ENCODE measurements at places on chromosomes 6 and 20.

DNA sequence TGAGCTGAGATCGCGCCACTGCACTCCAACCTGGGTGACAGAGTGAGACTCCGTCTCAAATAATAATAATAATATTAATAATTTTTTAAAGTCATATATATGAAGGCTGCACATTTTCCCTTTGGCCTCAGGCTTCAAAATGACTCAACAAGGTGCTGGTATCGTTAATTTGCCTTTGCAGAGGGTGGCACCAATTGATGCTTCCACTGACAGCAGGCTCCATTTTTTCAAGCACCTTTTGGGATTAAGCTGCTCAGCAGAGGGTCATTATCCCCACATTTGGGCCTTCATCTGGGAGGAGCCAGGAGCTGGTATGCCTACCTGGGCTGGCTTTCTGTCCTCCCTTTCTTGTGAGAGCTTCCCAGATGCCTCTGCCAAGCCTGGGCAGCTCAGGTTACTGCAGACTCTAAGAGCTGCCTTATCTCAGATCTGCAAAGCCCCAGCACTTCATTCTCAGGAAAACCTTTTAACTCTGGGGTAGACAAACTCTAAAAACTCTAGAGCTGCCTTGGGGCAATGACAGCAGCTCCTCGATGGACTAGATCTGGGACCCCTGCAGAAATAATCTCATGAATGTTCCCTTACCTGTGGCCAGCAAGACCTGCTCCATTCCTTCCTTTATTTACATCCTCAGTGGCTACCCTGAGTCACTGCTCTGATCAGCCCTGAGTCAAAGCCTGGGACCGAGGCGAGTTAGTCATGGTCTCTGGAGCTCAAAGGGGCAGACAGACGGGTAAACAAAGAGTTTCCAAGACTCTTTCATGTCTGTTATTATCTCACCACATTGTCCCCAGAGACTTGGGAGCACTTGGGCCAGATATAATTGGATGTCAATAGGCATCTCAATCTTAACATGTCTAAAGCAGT is 80.0 kb upstream of the EYA2 start:
- no peak for DNase-seq

GRCh38 chr20:43263226-43263625 is 73.5 kb upstream of the PTPRT start:
- no peak for DNase-seq

DNA sequence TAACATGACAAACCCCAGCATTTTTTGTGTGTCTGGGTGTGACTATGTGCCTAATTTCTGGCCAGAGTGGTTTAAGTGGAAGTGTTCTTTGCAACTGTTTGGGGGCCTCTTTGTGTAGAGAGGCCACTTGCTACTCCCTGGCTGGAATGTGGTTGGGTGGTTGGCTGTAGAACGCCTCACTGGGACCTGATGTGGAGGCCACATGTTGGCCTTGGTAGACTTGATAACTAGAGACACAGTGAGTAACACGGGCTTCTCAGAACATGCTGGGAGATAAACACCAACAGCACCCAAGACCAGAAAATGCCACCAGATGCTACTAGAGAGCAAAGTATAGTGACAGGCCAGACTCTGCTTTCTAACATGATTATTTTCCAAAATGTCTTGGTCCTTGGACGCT is 111.2 kb upstream of the ZFP64 start:
- no peak for DNase-seq

DNA sequence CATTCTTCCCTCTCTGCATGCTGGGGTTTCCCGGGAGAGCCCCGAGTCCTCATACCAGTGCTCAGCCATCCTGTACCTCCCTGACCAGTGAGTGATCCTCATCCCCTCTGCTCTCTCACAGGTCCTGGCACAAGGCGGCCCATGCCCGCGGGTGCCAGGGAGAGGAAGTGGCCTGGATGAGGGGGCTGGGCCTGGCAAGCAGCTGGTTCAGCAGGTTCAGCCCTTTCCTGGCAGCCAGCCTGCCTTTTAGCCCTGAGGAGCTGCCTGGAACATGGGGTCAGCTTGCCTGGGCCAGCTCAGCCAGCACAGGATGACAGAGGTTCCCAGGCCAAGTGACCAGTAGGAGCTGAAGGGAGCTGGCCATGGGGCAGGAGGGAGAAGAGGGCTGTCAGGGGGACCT is 10.9 kb downstream of the MOCS1 start:
- DNase-seq: no peak

DNA sequence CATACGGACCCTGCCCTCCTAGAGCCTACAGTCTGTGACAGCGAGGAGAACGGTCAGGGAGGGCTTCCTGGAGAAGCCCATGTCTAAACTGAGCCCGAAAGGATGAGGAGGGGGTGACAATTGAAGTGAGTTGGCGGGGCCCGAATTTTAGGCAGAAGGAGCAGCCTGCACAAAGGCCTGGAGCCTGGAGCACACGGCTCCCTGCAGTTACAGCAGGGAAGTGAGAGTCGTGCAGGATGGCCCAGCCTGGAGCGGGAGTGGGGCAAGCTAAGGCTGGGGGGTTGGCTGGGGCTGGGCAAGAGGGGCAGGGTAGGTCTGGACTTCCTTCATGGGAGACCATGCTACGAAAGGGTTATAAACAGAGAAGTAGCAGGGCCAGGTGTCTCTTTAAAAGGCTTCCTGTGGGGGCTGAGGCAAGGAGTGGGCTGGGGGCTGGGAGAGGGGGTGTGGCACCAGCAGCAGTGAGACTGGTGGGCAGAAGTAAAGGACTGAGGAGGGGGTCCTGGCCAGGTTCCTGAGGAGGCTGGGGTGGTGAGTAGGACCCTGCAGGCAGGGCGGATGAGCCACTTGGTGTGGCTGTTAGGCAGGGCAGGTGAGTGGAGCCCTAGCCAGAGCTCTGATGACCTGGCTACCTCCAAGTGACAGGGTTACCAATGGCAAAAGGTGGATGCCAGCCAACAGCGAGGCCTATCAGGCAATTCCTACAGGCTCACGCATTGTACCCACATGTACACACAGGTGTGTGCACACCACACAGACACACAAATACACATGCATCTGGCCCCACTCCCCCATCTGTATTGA is 119.2 kb downstream of the MRPL14 start:
- no peak for DNase-seq

DNA sequence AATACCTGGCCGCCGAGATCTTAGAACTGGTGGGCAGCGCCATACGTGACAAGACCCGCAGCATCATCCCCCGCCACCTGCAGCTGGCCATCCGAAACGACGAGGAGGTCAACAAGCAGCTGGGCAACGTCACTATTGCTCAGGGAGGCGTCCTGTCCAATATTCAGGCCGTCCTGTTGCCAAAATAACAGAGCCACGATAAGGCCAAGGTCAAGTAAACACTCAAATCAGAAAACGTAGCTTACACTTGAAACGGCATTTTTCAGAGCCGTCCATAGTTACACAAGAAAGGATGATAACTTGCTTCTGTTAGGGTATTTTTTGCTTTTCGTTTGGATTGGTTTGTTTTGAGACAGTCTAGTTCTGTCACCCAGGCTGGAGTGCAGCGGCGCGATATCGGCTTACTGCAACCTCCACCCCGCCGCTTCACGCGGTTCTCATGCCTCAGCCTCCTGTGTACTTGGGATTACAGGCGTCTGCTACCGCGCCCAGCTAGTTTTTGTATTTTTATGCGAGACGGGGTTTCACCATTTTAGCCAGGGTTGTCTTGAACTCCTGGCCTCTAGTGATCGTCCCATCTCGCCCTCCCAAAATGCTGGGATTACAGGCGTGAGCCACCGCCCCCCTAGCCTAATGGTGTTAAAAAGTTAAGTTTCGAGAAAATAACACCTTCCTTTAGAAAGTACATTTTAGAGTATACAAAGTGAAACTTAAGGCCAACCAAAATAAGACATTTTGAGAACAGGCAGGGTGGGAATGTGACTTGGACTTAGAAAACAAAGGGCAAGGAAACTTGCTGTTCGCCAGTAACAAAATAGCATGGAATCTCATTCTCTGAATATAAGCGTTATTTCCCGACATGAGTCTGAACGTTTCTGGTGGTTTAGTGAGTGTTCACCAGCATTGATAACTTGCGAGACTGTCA is 42.8 kb upstream of the HFE start:
- DNase-seq: no peak

GRCh38 chr6:12709116-12709515 is 7.5 kb upstream of the PHACTR1 start:
- DNase-seq: no peak

DNA sequence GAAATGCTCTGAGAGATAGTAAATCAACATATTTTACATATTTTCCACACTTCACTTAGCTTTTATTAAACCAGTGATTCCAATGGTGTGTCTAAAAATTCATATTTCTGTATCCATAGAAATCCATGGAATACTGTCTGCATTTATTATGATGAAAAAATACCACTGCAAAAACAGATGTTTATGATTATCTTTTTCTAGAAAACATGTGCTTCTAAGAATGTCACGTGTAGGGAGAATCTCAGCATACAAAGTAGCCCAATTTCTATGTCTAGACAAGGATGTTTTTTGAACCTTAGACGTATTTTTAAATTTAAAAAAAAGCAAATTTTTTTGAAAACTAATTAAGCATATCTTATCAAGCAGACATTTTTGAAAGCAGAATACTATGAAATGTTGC is 622.4 kb downstream of the TENT5A start:
- DNase-seq: no peak

GRCh38 chr6:104603108-104603745 is 256.5 kb downstream of the HACE1 start:
- DNase-seq: no peak

DNA sequence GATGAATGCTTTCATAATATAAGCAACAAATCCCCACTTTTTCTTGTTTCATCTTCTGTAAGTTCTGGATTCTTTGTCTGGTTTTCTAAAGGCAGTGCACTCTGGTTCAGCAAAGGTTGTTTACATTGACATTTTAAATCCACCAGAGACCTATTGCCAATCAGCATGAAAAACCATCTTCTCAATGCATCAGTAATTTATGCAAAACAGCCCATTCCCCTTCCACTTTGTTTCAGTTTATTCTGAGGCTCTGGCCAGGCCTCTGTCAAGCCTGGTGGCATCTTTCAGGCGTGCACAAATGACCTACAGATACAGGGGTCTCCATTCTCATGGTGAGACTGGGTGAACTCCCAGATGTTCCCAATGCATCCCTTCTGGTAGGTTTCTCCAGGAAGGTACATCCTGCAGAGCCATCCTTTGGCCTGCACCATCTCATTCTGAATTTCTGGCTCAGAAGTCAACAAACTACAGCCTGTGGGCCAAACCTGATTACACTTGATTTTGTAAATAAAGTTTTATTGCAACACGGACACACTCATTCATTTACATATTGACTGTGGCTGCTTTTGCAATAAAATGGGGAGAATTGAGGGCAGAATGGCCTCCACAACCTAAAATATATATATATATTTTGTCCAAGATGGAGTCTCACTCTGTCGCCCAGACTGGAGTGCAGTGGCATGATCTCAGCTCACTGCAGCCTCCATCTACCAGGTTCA is 405.4 kb downstream of the PREX1 start:
- DNase-seq: no peak

DNA sequence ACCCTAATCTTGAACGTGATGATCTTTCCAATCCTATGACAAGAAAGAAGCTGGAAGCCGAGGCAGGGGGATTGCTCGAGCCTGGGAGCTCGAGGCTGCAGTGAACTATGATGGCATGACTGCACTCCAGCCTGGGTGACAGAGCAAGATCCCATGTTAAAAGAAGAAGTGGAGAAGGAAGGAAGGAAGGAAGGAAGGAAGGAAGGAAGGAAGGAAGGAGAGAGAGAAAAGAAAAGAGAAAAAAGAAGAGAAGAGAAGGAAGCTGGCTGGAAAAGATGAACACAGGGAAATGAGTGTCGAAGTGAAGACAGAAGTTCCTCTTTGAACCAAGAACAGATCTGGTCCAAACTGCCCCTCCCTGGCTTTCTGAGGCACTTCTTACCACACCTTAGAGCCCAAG is 136.0 kb upstream of the PRND start:
- DNase-seq: no peak

DNA sequence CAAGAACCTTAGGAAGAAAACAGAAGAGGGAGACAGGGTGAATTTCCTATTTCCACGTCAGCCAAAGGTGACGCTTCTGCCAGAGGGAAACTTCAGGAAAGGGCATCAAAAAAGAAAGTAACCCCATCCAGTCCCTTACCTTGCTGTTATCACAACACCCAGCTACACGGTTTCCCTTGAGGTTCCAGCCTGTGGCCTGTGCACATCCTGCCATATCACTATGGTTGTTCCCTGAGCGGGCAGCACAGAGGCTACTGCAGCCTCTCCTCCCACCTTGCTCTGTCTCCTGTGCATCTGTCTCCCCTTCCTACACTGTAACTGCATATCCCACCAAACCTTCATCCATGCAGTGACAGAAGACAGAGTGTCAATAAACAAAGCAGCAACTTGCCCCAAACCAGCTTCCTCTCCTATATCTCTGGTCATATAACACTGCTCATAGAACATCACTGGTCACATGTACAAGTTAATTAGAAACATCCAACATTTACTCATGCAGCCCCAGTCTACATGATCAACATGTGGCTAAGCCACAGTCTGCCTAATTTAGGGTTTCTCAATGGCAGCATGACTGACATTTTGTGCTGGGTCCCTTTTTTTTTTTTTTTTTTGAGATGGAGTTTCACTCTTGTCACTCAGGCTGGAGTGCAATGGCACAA is 54.7 kb downstream of the GFOD1 start:
- no peak for DNase-seq

DNA sequence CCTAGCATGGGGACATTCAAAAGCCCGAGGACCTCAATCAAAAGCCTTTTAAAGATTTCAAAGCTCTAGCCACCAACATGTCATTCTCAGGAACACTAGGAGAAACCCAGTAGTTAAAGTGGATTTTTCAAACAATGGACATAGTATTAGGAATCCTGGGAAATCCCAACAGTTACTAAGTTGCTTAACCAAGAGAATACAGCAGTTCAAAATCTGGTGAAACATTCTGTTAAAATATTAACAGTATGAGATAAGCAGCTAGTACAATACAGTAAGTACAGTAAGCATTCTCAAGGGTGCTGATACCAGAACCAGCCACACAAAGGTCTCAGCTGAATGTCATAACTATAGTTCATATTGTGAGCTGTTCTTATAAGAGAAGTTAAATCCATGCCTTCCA is 68.6 kb downstream of the CDK19 start:
- no peak for DNase-seq

DNA sequence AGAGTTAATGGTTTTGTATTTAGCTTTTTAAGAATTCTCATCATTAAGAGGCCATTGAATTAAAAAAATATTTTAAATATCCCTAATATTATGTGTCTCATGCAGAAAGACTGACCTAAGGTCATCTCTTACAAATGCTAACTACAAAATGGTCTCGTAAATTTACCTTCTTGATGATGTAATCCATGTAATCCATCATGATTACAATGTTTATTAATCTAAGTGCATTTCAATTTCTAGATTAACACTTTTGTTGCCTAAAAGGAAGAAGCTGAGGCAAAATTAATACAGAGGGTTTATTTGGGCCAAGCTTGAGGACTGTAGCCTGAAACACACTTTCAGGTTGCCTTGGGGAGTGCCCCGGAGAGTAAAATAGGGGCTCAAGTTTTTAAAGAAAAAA is 18.4 kb downstream of the DUSP22 start:
- no peak for DNase-seq

- no peak for DNase-seq
Observed at GRCh38 chr6:52724042-52724405, 39.3 kb downstream of the GSTA2 start.
